Hippocampal formation (tissue), 2 donors: ENCODE measurements at places on chromosomes 2 and 18.
A peak's percentile ranks its signal among the peaks of the same experiment; 100 is the strongest.

DNA sequence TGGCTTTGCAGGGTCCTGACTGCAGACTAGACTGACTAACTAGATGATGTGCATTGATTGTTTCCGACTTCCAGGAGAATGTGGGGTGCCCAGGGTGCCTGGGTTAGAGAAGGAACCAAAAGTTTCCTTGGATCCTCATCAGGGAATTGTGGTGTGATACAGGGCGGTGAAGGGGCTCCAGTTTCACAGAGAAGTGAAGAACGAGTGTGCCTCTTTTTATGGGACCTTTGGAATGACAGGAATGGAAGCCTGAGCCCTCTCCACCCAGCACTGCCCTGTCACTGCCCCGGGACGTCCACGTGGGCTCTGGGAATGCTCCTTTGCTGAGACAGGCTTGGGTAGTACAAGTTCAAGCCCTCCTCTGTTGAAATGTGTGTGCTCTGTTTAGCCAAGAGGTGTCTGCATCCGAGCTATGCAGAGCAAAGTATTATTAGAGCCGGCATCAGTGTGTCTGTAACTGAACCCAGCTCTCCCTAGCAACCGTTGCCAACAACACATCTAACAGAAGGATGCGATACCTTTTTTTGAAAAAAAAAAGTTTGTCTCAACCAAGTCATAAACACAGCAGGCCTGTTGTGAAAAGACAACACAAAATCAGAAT is 183.6 kb downstream of the SMAD7 start:
- no peak for DNase-seq

DNA sequence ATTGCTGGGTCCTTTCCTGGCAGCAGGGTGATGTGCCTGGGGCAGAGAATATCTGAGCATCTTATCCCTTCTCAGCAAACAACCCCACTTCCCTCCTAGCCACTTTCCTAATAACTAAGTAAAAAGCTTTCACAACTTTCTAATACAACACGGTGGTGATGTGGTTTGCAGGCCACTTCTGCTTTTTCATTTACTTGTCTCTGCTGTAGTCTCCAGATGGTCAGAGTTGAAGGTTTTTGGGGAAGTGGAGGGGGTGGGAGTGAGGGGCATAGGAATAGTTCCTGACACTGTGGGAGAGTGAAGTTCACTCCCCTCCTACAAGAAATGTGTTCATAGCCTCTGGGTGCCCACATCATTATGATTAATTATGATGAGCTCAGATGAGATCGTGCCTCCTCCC is 11.6 kb downstream of the OXER1 start:
- DNase-seq = peak; percentile 20

GRCh38 chr2:223081789-223082188 is 29.8 kb downstream of the KCNE4 start:
- DNase-seq = no peak

DNA sequence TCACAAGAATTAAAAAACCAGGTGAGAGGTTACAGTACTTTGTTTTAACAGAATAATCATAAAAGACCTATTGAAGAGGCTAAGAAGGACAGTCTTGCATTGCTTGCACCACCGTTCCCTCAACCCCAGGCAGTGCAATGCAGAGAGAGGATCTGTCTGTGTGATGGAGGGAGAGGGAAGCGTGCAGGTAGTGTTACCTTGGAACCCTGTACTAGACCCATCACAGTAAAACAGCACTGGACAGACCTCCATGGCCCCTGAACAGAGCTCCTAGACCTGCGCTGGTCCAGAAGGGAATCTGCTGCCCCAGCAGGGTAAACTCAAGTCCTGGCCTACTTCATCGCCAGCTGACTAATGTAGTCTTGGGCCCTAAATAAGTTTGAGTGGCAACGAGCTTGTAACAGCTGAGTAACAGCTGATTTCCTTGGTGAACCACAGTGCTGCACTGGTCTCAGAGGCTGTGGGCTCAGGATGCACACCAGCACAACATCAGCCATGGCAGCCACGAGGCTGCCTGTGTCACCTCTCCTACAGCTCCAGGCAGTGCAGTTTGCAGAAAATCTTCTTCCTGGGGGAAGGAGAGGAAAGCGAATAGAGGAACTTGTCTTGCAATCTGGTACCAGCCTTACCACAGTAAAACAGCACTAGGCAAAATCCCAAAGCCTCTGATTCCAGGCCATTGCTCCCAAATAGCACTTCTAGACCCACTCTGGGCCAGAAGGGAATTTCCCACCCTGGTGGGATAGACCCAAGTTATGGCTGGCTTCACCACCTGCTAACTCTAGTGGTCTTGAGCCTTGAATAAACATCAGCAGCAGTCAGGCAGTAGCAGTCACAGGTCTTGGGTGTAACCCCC is 417.2 kb downstream of the CDH7 start:
- DNase-seq = no peak

DNA sequence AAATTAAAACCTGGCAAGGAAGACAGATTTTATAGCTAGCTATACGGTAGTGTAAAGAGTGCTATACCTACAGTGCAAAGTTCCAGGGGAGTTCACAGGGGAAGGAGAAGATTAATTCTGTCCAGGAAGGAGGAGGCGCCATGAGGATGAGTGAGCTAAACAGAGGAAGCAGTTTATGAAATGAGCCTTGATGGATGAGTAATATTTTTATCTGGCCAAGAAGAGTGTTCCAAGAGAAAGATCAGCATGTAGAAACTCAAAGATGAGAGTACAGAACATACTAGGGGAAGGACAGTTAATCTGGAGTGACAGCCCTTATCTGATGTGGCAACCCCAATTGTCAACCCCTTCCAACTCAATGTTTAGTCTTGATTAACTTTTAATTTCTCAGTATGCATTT is 54.8 kb downstream of the CDH20 start:
- no peak for DNase-seq

DNA sequence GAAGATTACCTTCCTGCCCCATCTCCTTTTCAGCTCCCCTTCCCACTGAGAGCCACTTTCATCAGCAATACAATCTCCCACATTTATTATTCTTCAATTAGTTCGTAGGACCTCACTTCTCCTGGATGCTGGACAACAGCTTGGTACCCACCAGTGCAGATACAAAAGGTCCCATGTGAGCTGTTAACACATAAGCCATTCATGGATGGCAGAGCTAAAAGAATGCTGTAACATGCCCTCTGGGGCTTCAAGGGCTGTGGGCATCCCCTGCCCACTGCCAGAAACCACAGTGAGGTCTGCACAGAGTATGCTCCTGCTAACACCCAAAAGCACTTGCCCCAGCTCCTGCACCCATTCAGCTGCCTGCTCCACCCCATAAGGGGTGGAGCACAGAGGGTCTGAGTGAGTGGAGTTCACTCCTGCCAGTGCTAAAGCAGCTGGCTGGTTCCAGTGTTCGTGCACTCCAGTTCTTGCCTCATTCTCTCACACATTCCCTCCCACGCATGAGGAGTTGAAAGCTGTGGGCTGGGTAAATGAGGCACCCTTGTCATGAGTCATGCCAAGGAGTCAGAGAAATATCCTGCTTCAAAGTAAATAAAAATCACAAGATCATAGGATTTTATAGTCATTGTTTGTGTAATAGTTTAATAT is 305.9 kb upstream of the TMEFF2 start:
- DNase-seq = no peak

GRCh38 chr2:235217846-235218245 is 266.0 kb downstream of the SH3BP4 start:
- no peak for DNase-seq

GRCh38 chr2:190763901-190764514 is 115.1 kb downstream of the NAB1 start:
- DNase-seq = no peak

DNA sequence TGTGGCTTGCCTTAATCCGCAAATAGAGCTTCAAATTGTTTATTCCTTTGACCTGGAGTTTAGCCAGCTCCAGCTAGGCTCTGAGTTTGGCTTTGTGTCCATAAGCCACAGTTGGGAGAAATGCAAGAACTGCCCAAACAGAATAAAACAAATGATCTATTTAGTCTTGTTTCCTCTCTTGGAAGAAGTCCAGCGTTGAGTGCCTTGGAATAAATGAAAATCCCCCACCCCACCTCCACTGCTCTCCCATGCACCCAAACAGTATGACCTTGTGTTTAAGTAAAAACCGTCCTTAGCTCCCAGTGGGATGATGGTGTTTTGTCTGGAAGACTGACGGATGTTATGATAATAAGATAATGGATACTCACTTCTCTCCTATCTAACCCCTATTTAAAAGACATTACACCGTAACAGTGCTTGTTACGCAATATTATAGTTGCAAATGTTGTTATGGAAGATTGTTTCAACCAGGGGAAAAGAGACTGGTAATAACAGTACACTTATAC is 3.2 kb upstream of the SERPINE2 start:
- DNase-seq = peak; percentile 31
